ENCODE measurements at places on chromosomes 2 and 18. TPM values are rescaled to one million over a fixed set of nuclear protein-coding genes. Genes with fewer than 3 reads are reported as not detected.

REL gene
- 3.0 TPM for total RNA-seq

GAL3ST2 gene
- not detected for total RNA-seq

TGFA gene
- total RNA-seq = 40.1 TPM

SP3 gene
- 41.2 TPM for total RNA-seq

ITPRID2 gene
- 112 TPM for total RNA-seq

FAM237A gene
- not detected for total RNA-seq

DNA sequence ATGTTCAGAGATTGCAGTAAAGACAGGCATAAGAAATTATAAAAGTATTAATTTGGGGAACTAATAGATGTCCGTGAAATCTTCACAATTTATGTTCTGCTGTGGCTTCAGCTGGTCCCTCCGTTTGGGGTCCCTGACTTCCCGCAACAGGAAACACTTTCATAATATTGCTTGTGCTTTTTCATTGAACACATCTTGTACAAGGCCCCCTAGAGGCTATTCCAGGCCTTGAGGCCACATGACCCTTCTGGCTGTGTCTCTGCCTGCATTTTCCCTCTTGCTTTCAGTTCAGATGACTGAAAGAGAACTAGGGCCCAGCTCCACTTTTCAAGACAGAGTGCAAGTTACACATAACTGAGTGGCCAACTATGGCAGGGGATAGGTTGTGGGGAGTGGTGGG is 164.1 kb downstream of the TMEM247 start:
- DNase-seq = no peak

DNA sequence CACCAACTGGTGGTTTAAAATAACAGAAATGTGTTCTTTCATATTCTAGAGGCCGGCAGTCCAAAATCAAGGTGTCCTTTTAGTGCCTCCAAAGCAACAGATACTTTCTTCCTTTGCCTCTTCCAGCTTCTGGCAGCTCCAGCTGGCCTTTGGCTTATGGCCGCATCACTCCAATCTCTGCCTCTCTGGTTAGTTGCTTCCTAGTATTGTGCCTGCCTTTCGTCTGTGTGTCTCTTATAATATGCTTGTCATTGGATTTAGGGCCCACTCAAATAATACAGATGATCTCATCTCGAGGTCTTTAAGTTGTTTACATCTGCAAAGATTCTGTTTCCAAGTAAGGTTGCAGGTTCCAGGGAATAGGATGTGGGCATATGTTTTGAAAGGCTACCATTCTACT is 855.2 kb upstream of the ID2 start:
- DNase-seq = no peak

DNA sequence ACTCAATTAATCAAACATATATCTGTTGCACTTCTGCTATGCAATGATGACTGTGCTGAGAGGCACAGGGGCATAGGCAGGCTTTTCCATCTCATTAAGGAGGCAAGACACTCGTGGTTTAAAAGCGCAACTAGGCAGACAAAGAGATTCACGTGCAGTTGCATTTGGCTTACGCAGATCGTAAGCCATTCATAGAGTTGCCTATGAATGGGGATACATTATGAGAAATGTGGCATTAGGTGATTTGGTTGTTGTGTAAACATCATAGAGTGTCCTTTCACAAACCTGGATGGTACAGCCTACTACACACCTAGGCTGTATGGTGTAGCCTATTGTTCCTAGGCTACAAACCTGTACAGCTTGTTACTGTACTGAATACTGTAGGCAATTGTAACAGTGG is 284.7 kb downstream of the DCC start:
- no peak for DNase-seq

DNA sequence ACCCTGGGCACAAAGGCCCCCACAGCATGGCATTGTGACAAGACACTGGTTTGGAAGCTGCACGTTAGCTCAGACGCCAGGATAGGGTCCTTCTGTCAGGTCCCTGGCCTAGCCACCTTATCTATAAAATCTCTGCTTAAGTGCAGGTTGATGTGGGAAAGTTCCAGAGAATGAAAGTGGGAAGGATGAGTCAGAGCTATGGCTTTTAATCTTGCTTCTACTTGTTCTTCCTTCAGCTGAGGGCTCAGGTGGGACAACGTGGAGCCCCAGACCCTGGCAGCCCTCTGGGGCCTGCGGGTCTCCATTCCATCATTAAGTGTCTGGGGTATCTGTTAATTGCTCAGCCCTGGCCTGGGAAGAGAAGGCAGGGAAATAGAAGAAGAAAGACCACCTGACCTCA is 64.5 kb downstream of the CELF4 start:
- no peak for DNase-seq

- DNase-seq = no peak
Measured at GRCh38 chr2:173602153-173602795, 247.6 kb downstream of the CDCA7 start.

- DNase-seq = no peak
Measured at GRCh38 chr2:152396051-152396511, 61.1 kb downstream of the FMNL2 start.

GRCh38 chr18:22926454-22926853 is 6.7 kb upstream of the RBBP8 start:
- no peak for DNase-seq

GRCh38 chr2:217943446-217944321 is 59.1 kb downstream of the TNS1 start:
- no peak for DNase-seq

- no peak for DNase-seq
Measured at GRCh38 chr18:57891707-57892391, 88.7 kb upstream of the ATP8B1 start.

- DNase-seq = no peak
Measured at GRCh38 chr2:236063994-236064393, 104.2 kb downstream of the GBX2 start.

DNA sequence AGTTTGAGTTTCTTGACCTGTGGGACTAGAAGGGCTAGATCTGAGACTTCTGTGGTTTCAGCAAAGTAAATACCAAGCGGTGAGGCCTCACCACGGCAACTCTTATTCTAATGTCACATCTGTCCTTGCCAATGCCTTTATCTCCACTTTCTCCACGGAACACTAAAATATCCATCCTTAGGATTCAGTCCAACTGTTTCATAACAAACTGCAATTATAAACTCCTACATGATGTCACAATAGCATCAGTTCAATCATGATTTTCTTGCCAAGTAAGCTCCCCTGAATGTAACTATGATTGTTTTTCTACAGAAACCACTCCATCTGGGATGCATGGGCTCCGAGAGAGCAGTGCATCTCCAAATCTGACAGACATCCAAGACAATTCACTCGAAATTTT is 79.6 kb downstream of the LRATD1 start:
- no peak for DNase-seq

GRCh38 chr2:228039752-228040534 is 141.5 kb downstream of the SPHKAP start:
- peak; percentile 9 for DNase-seq

GRCh38 chr2:224776795-224777558 is 60.8 kb upstream of the CCDC195 start:
- DNase-seq = no peak

- no peak for DNase-seq
Measured at GRCh38 chr2:148670773-148671172, 26.2 kb downstream of the EPC2 start.

DNA sequence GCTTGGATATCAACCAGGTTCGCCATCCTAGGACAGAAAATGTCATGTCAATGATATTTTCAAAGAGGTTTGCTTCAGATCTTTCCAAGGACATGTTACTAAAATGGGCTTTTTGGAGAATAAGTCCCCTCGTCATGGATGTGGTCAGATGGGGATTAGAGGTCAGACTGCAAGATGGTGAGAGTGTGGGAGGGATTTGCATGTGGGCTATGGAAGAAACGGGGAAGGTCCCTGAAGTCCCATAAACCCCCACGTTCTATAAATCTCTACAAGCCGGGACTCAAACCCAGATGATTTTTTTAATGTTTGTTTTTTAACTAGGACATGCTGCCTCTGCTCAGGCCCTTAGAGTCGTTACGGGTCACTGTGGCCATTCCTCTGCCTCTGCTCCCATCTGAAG is 37.7 kb upstream of the IGFBP5 start:
- DNase-seq = no peak

DNA sequence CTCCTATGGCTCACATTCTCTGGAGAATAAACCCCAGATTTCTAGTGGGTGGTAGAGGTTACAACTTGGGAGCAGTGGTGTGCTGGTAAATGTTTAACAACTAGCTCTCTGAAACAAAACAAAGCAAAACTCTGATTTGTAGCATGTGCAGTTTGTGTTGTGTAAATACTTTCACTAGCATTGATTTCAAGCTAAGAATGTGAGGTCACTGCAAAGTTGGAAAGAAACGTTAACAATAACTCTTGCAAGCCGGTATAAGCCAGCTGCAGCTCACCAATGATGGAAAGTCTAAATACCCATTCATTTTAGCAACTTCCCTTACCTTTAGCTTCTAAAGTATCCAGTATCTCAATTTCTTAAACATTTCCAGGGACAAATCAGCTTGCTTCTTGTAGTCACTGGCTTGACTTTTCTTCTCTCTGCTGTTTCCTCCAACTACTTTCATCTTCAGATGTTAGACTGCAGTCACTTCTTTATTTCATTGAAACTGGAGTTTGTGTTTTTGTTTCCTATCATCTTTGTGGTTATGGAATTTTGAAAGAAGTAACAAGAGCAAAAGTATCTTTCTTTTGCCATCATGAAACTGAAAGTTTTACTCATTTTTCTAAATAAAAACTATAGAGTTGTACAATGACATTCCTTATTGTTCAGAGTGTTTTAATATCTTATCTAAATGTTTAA is 140.2 kb downstream of the PLCL1 start:
- no peak for DNase-seq

Data from epithelial cell of proximal tubule (primary cell).